ENCODE measurements at places on chromosomes 16 and 17.
A peak's percentile ranks its signal among the peaks of the same experiment; 100 is the strongest.

- no peak for DNase-seq
Observed at GRCh38 chr17:58527306-58527705, 12.9 kb upstream of the MTMR4 start.

DNA sequence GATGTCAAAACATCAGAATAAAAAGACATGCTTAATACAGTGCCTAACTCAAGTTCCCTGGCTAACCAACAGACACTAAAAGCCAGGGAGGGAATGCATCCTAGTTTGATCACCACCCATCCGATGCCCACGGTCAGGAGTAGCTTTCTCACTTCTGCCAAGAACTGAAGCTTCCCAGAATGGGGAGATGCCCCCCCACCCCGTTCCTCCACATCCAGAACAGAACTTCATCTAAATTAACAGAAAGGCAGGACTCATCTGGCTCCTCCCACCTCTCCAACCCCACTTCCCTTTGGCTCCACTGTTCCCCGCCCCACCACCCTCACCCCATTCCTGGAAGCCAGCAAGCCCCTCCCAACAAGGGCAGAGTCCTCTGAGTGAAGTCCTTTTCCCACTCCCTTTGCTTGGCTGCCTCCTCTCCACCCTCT lies 33.7 kb downstream of the GDE1 start:
- DNase-seq: peak; percentile 72

GRCh38 chr17:52202520-52203080 lies 44.1 kb upstream of the CA10 start:
- DNase-seq: no peak

DNA sequence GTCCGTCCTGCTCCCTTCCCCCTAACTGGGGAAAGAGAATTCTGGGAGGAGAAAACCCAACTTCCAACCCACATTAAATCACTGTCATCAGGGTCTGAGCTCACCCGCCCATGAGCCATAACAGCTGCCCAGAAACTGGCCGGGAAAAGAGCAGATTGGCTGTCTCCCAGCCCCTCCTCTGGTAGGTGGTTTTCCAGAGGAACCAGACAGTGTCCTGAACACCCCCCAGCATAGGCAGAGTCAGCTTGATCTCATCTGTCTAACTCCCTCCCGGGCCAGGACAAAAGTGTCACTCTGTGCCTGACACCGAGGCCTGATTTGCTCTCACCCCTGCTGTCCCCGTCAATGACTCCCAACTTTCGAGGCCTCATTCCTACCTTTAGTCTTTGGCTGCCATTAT lies 197.0 kb downstream of the AXIN2 start:
- no peak for DNase-seq

GRCh38 chr17:73759734-73760438 lies 115.6 kb upstream of the SDK2 start:
- DNase-seq: peak; percentile 87

- no peak for DNase-seq
Observed at GRCh38 chr17:73168667-73169066, 3.9 kb downstream of the SSTR2 start.

GRCh38 chr16:28218109-28218508 lies 6.3 kb upstream of the XPO6 start:
- DNase-seq: peak; percentile 39

GRCh38 chr17:74231928-74232907 lies 18.8 kb downstream of the TTYH2 start:
- no peak for DNase-seq

GRCh38 chr17:75048249-75048878 lies 1.3 kb downstream of the KCTD2 start:
- DNase-seq: no peak

- DNase-seq: no peak
Observed at GRCh38 chr16:50578137-50578536, 29.9 kb downstream of the NKD1 start.

- DNase-seq: no peak
Observed at GRCh38 chr16:25941800-25942499, 250.2 kb downstream of the HS3ST4 start.
